ENCODE measurements at places on chromosomes 3 and 15.
A peak's percentile ranks its signal among the peaks of the same experiment; 100 is the strongest.

- no peak for DNase-seq
Observed at GRCh38 chr3:52373676-52374075, 57.6 kb downstream of the DNAH1 start.

GRCh38 chr3:188259596-188259995 lies 105.6 kb downstream of the LPP start:
- DNase-seq = no peak

DNA sequence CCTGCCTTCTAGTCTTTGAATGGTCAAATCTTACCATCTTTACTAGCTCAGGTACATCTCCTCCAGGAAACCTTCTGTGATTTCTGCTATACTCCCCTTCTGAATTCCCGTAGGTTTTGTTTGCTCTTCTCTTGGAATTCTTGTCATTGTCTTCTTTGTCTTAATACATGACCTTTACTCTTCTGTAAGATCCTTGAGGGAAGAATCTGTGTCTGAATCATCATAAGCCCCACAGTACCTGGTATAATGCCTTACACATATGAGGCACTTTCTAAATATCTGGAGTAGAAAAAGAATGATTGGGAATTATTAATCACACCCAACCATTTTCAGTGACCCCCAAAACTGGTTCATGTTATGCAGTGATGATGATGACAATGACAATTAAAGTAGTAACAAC lies 210.1 kb upstream of the NR2E3 start:
- DNase-seq = no peak

DNA sequence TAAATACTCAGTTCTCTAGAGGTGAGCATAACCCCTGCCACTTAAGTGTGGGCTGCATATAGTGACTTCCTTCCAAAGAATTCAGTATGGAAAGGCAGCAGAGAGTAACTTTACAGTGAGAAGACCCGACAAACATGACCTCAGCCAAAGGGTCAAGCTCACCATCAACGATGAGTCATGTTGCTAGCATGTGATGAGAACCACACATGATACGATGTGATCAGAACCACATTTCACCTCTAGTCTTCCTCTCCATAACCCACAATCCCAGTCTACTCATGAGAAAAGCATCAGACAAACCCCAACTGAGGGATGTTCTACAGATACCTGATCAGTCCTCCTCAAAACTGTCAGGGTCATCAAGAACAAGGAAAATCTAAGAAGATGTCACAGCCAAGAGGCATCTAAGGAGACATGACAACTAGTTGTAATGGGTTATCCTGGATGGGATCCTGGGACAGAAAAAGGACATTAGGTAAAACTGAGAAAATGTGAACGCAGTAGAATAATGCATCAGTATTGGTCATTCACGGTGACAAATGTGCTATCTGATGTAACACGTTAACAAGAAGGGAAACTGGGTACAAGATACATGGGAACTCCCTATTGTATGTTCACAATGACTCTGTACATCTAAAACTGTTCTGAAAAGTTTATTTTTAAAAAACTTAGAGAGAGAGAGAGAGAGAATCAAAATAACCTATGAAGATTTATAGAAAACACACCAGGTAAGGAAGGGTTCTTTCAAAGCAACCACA lies 28.3 kb downstream of the SEC61A1 start:
- peak; percentile 65 for DNase-seq
